ENCODE measurements at places on chromosomes 7 and 10.
A peak's percentile ranks its signal among the peaks of the same experiment; 100 is the strongest.

DNA sequence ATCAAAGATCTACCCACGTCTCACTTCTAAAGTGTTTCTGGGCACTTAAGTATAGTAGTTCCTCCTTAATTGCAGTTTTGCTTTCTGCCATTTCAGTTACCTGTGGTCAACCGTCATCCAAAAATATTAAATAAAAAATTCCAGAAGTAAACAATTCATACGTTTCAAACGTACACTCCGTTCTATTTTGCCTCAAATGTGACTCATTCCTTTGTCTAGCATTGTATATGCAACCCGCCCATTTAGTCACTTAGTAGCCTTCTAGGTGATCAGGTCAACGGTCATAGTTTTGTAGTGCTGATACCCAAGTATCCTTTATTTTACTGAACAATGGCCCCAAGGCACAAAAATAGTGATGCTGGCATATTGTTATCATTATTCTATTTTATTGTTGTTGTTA, 33.8 kb downstream of the HGF start:
- DNase-seq: no peak

GRCh38 chr10:72846238-72846637, 47.3 kb upstream of the OIT3 start:
- peak; percentile 11 for DNase-seq

- no peak for DNase-seq
Measured at GRCh38 chr10:99123336-99123735, 112.3 kb downstream of the HPSE2 start.

- DNase-seq: no peak
Measured at GRCh38 chr7:136062625-136063325, 85.6 kb upstream of the MTPN start.

DNA sequence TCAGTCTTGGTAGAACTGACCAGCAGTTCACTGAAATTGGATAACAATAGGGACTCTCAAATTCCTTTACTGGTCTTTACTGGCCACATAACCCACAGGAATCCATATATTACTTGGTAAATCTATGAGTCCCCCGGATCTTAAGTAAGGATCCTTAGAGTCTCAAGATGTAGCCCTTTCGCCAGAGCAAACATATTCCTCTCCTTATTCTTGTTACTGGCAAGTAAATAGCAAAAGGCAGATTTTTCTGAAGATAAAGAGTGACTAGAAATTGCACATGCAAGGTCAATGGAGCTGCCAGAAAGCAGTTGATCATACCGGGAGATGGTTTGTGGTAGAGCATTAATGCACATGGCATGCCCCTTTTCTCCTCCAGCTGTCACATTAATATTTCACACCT, 283.0 kb downstream of the HDAC9 start:
- no peak for DNase-seq

DNA sequence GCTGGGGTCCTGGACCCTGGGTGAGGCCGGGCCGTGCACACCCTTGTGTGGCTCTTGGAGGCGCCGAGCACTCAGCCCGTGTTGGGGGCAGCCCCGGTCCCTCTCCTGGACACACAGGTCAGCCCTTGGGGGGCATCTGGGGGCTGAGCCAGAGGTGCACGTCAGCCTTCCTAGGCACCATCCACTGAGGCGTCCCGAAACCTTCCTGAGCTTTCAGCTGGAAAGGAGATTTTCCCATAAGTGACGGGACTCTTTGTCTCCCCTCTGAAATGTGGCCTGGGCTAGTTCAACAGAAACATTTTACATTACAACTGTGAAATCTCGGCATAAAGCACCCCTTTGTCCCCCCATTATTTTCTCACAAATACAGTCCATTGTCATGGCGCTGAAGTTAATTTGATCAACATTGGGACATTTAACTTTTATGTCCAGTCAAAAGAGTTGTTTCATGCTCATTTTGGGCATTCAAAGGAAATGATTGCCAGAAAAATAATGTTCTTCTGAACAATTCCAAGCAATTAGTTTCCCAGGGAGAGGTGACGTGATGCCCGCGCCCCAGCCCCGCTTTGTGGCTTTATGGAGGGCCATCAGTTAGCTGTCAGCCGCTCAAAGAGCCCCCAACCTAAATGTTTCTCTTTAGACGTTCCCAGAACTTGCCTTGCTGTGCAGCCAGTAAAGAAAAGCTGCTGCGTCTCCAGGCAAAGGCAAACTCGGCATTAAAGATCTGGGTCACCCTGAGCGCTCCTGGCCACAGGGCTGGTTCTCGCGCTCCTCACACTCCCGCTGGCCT, 70.8 kb downstream of the NKX6-2 start:
- no peak for DNase-seq

GRCh38 chr10:95319239-95319638, 28.4 kb upstream of the PDLIM1 start:
- no peak for DNase-seq

DNA sequence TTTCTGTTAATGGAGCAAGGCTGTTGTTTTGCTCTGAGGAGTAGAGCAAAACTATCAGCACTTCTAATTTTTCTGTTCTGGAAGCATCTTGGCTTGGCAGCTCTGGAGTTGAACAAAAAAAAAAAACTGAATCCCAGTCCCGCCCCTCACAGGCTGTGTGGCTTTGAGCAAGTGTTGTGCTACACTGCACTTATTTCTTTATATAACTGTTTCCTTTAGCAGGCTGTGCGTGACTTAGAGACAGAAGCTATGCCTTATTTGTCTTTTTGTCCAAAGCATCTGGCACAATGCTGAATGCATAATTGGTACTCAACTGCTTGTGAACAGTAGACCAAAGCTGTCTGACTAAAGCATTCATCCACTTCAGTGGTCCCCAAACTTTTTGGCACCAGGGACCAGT, 96.1 kb downstream of the AMPH start:
- DNase-seq: no peak

DNA sequence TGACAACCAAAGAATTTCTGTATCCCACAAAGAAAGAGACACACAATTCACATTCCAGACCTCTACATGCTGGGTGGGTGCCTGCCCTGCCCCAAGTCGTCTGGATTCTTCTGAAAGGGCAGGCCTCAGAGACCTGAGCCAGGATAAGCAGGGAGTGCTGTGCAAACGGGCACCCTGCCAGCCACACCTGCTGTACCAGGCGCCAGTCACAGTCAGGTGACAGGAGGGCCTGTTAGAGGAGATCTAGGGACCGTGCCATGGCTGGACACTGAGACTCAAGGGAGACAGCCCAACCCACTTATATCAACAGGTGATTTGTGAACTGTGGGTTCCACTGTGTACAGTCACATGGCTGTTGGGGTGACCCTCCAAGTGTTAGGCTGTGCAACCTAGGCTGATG, 103.1 kb upstream of the AFAP1L2 start:
- DNase-seq: no peak

- DNase-seq: no peak
Measured at GRCh38 chr7:41832941-41833340, 130.1 kb upstream of the INHBA start.

DNA sequence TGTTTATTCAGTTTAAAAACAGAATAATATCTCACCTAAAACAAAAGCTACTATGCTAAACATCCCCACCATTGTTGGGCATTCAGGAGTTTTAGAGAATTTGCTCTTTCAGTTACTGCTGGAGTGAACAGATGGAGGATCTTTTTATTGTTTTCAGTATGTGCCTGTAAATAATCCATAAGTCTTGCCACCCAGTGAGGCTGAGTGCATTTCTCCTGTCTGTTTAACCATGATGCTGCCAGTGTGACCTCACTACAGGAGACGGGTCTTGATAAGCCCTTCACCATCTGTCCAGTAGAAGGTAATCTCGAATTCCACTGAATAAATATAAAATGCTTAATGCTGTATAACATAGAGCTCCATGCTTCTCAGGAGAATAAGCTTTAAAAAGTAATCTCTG, 430.9 kb downstream of the POM121L12 start:
- no peak for DNase-seq

GRCh38 chr10:30868611-30869010, 163.1 kb downstream of the ZNF438 start:
- DNase-seq: no peak

- no peak for DNase-seq
Measured at GRCh38 chr7:98852826-98853225, 17.0 kb downstream of the TMEM130 start.

DNA sequence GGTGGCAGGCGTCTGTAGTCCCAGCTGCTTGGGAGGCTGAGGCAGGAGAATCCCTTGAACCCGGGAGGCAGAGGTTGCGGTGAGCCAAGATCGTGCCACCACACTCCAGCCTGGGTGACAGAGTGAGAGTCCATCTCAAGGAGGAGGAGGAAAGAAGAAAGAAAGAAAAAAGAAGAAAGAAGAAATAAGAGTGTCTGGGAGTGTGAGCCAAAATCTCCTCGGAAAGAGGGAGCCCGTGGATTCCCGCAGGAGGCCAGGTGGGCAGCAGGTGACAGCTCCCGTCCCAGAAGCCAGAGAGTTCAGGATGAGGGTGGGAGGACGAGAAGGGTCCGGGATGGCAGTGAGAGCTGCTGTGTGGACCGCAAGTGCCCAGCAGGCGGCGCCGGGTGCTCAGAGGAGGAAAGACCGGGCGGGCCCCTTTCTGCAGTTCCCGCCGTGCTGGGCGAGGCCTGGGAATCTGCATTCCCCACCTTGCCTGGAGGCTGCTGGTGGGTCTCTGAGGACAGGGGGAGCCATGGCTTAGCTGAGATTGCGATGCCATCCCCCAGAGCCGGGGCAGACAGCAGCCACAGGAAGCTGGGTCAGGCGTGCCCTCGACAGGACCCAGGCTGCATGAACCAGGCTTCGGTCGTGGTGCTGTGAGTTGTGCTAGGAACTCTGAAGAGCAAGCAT, 17.1 kb upstream of the AMZ1 start:
- DNase-seq: peak; percentile 85

DNA sequence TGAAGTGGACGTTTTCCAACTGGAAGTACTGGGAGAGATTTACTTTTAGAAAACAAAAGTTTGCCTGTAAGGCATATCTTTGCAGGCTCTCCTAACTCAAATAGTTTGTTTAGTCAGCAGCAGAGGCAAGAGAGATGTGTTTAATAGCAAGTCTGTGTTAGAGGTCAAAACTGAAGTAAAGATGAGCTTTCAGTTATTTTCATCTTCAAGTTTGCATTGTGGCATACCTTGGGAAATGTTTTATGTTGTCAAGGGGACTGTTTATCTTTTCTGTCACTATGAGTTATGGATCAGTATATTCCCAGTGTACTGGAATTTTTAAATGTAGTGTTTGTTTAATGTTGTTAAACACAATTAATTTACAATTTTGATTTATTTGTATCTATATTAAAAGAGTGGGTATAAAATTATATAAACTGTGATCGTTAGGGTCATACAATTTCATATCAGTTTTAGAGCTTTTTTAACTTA, 169.7 kb upstream of the PPP1R3A start:
- no peak for DNase-seq

DNA sequence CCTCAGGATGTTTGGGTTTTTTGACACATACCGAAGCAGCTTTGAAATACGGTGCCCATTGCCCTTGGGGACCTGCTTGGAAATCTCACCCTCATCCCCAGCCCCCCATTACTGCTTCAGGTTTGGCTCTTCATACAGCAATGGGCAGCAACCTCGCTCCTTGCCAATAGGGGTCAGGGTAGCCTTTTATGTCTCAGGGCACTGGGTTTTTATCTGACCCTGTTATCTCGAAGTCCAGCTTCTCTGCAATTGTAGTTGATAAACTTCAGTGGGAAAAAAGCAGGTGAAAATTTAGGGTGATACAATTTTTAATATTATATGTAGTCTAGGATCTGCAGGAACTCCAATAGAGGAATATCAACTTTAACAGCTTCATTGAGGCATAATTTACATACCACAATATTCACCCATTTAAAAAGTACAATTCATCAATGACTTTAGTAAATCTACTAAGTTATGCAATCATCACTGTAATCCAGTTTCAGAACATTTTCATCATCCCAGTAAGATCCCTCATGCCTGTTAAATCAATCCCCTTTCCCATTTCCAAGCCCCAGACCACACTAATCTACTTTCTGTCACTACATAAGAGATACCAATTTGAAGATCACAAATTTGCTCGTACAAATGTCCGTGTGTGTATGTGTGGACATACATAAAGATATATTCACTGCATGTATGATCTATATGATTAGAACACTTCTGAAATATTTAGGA, 386.2 kb downstream of the KCNMA1 start:
- DNase-seq: peak; percentile 42

GRCh38 chr7:42189535-42189934, 47.5 kb downstream of the GLI3 start:
- DNase-seq: no peak

DNA sequence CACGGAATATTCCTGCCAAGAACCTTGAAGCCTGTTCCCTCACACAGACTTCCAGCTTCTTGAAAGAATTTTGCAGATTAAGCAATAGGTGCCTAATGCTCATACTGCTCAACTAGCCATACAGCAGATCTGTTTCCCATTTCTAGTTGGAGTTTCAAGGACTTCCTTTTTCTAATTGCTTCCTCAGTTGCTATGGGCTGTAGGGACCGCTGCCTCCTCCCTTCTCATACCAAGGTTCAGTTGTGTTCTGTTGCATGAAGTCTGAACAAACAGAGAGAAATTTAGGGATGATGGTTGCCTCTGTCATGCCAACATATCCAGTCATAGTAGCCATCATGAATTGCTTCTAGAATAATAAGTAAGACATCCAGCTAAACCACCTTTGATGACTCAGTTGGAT, 6.8 kb downstream of the ITGA8 start:
- no peak for DNase-seq

DNA sequence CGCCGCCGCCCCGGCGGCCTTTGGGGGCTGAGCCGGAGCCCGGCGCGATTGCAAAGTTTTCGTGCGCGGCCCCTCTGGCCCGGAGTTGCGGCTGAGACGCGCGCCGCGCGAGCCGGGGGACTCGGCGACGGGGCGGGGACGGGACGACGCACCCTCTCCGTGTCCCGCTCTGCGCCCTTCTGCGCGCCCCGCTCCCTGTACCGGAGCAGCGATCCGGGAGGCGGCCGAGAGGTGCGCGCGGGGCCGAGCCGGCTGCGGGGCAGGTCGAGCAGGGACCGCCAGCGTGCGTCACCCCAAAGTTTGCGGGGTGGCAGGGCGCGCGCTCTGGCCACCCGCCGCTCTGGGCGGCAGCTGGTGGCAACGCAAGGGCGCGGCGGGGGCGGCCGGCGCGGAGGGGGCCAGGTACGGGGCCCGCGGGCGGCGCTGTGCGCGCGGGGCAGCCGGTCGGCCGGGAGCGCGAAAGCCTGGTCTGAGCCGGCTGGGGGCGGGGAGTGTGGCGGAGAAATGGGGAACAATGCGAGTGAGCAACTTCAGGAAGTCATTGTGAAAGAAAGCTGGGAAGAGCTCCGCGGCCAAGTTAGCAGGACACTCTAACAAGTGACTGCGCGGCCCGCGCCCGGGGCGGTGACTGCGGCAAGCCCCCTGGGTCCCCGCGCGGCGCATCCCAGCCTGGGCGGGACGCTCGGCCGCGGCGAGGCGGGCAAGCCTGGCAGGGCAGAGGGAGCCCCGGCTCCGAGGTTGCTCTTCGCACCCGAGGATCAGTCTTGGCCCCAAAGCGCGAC, at the start of gene IKZF1:
IKZF1 (plus strand) TSS at position 588 of the 782 bp plus-strand sequence. CDS start 14,346 bp downstream, outside the sequence.
- DNase-seq: no peak

DNA sequence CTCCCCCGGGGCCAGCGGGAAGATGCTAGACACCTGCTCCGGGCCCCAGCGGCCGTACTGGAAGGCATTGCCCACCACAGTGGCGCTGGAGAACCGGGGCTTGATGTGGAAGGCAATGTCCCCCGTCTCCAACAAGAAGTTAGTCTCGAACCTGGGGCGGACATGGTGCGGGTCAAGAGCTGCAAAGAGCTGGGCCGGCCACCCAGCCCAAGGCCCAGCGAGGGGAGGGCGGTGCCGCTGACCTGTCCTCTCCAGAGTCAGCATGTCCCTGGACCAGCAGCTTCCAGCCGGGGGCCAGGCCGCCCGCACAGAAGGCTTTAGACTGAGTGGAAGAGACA, 551 bp downstream of the GRIFIN start:
- no peak for DNase-seq

- DNase-seq: no peak
Measured at GRCh38 chr10:116147147-116147905, 125.7 kb downstream of the GFRA1 start.

- no peak for DNase-seq
Measured at GRCh38 chr10:24674892-24675632, 48.6 kb downstream of the ARHGAP21 start.

All from HTR-8/SVneo (cell line).